Brain microvascular endothelial cell (primary cell): ENCODE measurements at places on chromosomes 11 and 22.

DNA sequence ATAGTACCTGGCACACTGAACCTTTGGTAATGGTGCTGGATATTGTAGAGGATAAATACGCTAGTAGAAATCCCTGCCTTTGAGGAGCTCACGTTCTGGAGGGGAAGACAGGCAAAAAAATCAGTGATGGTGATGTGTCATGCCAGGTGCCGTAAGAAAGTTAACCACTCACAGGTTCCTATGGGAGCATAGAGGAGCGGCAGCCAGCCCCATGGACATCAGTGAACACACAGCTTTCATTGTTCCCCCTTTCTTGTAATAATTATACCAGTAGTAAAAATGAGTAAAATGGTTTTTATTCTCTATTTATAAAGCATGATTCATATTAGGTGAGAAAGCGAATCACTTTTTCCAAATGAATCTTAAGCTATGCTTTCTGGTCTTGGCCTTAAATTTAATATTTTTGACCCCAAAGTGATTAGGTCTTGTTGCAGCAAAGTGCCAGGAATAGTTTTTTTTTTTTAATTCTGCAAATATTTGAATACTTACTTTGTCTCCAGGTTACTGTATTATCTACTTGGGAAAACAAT, 57.9 kb downstream of the UVRAG start:
- DNase-seq, result no peak

DNA sequence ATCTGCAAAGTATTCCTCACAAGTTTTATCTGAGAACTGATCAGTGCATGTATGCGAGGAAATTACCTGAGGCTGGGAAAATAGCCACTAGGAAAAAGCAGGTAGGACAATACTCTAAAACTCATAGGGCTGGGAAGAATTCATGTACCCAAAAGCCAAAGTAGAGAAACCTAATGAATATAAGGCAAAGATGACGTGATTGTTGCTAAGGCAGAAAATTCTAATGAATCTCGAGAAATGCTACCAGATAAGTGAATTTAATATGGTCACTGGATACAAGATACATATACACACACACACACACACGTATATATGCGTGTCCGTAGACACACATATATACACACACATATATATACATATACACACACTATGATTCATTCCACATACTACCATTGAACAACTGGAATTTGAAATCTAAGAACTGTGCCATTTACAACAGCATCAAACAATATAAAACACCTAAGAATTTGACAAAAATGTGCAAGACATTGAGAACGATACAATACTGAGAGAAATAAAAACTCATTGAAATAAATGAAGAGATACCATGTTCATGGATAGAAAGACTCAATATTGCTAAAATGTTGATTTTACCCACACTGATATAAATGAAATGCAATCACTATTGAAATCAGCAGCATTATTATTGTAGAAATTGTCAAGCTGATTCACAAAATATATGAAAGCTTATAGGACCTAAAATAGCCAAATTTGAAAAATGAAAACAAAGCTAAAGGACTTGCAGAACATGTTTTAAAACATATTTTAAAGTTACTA, 46.4 kb downstream of the ARHGAP20 start:
- no peak for DNase-seq

DNA sequence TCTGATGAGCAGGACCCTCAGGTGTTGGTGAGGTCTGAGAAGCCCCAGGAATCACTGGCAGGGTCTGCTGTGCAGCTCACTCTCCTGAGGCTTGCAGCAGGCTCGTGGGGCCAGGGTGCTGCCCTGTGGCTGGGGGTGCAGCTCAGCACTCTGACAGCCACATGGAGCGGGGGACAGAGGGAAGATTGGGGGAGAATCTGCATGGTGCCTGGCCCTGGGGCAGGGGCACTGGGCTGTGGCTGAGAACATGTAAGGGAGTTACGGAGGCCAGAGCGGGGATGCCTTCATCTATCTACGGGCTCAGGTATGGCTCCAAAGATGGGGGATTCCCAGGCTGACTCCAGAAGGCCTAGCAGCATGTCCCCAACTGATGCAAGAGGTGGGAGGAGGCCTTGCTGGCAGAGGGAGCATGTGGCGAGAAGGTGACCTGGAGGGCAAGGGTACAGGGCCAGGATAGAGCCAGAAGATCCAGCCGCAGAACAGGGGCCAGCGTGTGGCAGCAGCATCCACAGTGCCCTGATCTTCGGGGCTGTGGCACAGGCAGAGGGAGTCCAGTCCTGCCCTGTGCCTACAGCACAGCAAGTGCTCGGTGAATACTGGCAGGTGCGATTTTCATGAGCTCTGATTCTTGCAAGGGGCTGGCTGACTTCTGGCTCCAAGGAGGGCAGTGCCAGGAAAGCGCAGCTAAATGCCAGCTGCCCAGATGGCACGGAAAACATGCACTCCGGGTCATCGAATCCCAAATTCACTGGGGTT, 184.7 kb downstream of the CTTN start:
- DNase-seq, result no peak

DNA sequence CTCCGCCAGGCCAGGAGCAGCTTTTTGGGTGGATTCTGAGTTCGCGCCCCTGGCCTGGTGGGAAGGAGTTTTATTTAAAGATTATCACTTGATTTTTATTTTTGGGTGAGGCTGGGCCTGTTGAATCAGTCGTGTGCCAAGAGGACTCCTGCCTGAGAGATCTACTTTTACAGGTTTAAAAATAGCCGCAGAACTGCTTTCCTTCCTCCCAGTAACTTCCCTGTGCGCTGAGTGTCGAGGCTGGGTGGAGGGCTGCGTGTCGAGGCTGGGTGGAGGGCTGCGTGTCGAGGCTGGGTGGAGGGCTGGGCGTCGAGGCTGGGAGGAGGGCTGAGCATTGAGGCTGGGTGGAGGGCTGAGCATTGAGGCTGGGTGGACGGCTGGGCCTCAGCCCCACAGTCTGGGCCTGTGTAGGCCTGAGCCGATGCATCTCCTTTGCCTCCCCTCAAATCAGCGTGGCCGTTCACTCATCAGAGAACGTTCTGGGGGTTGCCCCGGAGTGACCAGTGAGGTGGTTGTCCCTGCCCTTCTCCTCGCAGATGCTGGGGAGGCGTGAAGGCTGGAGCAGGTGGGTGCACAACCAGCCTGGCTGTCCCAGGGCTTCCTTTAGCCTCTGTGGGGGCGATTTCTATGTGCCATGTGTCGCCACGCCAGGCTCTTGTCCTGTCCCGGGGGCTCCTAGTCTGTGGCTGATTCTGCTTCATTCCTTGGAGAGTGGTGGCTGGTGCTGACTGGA, 30.1 kb downstream of the GRAMD4 start:
- DNase-seq, result no peak

DNA sequence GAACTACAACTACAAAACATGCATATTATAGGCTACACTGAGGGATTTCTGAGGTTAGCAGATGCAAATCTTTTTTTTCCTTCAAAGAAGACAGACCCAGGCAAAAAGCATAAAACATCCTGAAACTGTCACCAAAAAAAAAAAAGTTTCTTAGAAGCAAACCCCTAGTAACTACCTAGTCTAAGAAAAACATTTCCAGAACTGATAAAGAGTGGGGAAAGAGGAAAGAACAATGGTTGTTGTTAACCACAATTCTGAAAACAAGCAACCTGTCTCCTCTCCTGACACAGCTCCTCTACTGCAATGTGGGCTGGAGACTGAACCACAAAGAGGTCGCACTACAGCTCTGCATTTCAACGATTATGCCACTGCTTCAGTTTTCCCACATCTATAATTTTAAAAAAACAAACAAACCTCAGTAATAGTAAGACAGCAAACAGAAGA, 15.0 kb downstream of the DENND5A start:
- DNase-seq, result no peak

DNA sequence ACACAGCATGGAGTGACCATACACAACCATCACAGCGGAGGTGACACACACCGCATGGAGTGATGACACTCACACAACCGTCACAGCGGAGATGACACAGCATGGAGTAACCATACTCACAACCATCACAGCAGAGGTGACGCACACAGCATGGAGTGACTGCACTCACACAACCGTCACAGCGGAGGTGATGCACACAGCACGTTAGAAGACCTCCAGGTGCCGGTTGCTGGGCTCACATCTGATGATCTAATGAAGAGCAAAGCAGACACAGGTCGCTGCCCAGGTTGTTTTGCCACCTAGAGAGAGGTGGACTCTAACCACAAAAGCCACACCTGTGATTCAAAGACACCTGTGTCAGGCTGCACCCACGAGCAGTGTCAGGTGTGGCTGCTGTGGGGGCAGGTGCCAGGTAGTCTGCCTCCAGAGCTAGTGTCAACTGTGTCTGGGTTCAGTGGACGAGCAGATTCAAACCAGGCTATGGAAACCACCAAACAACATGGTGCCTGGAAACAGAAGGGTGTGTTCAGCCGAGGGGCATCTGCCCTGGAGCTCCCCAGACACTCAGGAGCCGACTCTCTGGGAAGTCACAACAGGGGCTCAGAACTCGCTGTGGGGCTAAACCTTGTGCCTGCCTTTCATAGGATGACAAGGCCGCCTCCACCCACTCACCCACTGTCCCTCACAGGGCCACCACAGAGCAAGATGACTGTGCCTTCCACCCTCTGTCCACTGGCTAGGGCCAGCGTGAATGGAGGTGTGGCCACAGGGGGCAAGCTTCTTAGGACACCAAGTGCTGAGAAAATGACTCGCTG, 608.2 kb downstream of the TBC1D22A start:
- DNase-seq, result no peak
